ENCODE measurements at places on chromosomes 1 and 21. TPM values are rescaled to one million over a fixed set of nuclear protein-coding genes. Genes with fewer than 3 reads are reported as not detected.

The RNF186 gene
- total RNA-seq: not detected

The KRTAP10-10 gene
- not detected for total RNA-seq

The OPTC gene
- total RNA-seq: not detected

GRCh38 chr1:228073857-228074545 is 8.5 kb upstream of the ARF1 start:
- peak; percentile 39 for DNase-seq
- H3K27me3 ChIP-seq: peaks cover 4% of the 10 kb centered on the region
- no peak overlapping the region for H3K27ac ChIP-seq
- H3K4me1 ChIP-seq: peaks cover 2% of the 10 kb centered on the region
- no peaks in the 10 kb centered on the region for H3K36me3 ChIP-seq
- H3K4me3 ChIP-seq: no peak overlapping the region

DNA sequence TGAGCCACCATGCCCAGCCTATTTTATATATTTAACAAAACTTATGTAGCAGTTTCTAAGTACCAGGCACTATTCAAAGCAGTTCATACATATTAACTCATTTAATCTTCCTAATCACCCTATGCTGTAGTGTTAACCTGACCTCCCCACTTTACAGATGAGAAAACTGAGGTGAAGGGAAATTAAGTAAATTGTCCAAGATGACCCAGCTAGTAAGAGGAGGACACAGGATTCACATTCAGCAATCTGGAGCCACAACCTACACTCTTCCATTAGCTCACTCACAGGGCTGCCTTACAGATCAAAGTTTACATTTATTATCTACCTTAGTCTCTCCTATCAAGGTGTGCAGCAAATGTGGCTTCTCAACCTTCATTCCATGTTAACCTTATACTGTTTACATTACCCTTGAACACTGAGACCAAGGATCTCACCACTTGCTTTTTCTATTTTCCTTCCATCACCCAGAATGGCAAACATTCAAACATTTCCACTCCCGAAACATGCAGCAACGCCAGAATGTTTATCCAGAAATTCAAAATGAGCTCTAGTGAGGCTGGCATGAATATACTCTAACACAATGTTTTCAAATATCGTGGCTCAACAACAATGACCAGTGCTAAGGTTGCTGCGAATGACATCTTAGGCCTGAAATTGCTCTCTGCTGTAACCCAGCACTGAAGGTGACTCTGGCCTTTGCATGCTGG is 24.5 kb downstream of the HIVEP3 start:
- peaks cover 64% of the 10 kb centered on the region for H3K4me1 ChIP-seq
- H3K27me3 ChIP-seq: no peaks in the 10 kb centered on the region
- H3K36me3 ChIP-seq: peaks cover 3% of the 10 kb centered on the region
- no peak overlapping the region for H3K4me3 ChIP-seq
- DNase-seq: no peak
- peak overlapping the region; percentile 54 for H3K27ac ChIP-seq

DNA sequence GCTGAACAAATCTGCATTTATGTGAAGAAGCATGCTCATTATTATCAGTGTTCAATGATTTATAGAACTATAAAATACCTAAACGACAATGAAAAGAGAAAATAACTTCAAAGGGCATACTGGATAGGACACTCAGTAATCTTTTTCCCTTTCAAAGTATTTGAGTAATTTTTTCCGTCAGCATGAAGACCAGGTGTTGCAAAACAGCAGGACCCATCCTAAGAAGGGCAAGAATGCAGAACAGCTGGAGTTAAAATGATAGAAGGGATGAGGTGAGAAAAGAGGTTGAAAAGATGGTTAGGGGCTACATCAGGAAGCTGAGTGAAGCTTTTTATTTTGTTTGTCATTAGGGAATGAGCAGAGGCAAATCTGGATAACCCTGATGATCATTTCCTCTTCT is 7.1 kb upstream of the RGS18 start:
- no peak overlapping the region for H3K4me3 ChIP-seq
- no peak for DNase-seq
- H3K27ac ChIP-seq: no peak overlapping the region

DNA sequence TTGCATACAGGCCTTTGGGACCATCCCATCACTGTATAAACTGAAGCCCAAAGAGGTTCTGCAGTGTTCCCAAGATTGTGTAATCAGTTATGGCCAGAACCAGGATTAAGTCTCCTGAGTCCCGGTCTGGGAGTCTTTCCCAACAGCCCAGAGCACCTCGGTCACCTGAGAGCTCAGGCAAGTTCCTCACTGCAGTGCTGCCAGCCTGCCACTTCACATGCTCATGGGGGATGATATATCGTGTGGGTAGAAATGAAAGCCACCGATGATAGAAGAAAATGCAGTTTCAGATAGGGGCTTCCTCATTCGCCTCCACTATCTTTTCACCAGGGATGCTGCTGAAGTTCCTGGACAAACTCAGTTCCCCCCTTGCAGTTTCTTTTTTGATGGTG is 30.4 kb downstream of the FHAD1 start:
- no peak for DNase-seq
- H3K27ac ChIP-seq: no peak overlapping the region
- H3K4me3 ChIP-seq: no peak overlapping the region
- H3K27me3 ChIP-seq: peaks cover 12% of the 10 kb centered on the region
- H3K36me3 ChIP-seq: no peaks in the 10 kb centered on the region

GRCh38 chr1:38095454-38095931 is 48.9 kb upstream of the POU3F1 start:
- no peak overlapping the region for H3K27ac ChIP-seq
- DNase-seq: no peak
- peaks cover 3% of the 10 kb centered on the region for H3K4me1 ChIP-seq
- H3K27me3 ChIP-seq: peaks cover 25% of the 10 kb centered on the region
- H3K36me3 ChIP-seq: no peaks in the 10 kb centered on the region
- H3K4me3 ChIP-seq: no peak overlapping the region
